RCC 7860 (cell line): ENCODE measurements at places on chromosomes 16 and 17.

DNA sequence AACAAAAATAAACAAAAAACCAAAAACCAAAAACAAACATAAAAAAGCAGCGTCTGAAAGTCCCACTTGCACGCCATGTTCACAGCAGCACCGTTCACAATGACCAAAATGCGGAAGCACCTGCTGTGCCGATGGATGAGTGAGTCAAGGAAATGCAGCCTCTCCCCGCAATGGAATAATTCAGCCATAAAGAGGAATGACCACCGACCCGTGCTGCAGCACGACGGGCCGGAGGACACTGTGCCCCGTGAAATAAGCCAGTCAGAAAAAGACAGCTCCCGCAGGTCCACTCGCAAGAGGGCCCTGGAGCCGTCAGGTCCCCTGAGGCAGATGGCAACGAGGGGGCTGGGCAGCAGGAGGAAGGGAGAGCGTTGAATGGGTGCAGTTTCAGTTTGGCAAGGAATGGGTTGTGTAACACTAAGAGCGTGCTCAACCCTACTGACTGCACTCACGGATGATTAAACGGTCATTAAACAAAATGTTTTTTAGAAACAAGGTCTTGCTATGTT is 5.1 kb downstream of the CLCN7 start:
- no peak for DNase-seq

DNA sequence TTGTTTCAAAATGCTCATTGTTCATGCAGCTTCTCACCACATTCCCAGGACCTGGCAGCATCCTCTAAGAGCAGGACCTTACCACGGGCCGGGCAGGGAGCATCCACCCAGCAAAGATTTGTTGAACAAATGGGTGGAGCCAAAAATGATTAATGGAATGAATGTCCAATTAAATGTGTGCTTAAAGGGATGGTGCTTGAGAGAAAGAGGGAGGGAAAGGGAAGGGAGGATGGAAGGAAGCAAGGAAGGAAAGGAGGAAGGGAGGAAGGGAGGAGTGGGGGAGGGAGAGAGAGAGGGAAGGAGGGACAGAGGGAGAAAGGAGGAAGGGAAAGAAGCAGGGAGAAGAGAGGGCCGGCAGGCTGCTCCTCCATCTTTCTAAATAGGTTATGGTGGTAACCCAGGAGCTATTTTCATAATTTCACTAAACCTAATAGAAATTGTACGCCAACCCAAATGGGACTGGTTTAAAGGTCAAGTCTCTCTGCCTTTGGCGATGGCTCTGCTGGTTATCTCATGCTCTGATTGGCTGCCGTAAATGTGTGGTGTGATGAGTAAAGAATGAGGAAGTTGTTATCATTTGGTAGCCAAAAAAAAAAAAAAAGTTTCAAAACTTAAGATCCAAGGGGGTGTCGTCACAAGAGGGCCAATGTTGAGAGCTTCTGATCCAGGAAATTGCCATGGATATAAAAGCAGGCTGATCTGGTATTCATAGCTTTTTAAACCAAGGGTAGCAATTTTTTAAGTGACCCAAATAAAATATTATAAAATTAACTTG is 126.7 kb upstream of the FOXF1 start:
- DNase-seq: peak; percentile 12

DNA sequence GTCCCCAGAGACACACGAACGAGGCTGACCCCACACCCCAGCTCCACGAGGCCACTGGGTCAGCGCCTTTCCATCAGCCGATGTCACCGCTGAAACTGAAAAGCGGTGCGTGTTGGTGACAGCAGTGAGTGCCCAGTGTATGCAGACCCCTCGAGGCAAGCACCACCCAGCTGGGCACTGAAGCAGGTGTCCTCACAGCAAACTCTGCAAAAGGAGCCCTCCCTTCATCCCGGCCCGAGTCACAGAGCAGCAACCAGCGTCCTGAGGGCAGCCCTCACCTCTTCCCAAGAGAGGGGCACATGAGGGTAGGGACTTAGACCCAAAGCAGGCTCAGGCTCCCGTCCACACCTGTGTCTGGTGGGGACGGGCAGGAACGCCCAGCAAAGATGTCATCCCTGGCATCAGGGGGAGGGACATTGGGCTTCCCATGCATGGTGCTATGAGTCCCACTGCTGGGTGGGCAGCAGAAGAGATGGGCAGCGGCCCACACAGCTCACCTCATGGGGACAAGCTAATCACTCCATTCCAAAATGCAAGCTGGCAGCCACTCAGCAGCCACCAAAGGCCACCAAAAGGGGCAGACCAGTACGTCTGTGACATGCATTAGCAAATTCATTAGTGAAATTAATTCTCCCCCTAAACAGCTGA is 49.2 kb downstream of the RBFOX3 start:
- DNase-seq: no peak

- DNase-seq: no peak
Observed at GRCh38 chr16:88903267-88903666, 36.8 kb upstream of the PABPN1L start.

GRCh38 chr16:50567651-50568050 is 19.5 kb downstream of the NKD1 start:
- DNase-seq: no peak

DNA sequence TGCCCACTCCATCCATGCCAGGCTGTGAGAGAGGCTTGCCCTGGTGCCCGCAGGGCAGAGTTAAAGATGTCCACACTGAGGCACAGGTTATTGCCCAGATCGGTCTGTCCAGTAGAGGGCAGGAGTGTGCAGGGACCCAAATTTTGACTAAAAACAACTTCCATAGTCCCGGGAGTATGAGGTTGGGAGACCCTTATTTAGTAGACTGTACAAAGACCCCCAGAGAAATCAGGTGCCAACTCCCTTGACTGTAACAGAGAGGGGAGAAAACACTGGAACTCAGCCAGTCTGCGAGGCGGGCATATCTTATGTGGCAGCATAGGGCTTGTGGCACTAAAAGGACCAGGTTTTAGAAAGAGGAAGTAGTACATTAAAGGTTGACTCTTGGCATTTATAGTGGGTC is 43.4 kb downstream of the HNF1B start:
- no peak for DNase-seq

GRCh38 chr17:82862191-82862590 is 22.4 kb upstream of the ZNF750 start:
- DNase-seq: no peak

DNA sequence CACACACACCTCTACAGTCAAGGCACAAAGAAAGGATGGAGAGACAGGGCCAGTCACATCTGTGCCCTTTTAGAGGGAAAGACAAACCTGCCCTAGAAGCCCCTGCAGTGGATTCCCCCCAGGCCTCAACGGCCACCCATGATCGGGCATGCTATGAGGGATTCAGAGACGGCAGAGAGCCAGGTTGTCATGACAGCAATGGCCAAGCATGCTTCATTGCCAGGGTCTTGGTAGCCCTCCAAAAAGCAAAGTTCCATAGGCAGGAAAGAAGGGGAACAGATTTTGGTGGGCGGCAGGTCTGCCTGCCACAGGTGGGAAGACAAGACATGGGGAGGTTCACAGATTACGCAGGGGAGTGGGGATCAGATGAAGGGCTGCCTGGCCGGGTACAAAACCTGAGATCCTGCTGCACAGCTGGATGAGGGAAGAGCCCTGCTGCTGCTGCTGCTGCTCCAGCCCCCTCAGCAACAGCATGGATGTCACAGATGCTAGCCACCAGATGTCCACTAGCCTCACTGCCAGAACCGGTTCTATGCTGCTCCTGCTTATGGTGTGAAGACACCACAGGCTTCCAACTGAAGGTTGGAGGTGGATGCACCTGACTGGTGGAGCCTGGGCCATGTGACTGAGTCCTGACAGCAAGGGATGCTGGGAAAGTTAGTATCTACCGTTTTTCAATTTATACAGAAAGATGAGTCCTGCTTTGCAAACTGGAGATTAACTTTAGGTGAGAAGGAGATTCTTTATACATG is 17.8 kb downstream of the ACTG1 start:
- DNase-seq: no peak

DNA sequence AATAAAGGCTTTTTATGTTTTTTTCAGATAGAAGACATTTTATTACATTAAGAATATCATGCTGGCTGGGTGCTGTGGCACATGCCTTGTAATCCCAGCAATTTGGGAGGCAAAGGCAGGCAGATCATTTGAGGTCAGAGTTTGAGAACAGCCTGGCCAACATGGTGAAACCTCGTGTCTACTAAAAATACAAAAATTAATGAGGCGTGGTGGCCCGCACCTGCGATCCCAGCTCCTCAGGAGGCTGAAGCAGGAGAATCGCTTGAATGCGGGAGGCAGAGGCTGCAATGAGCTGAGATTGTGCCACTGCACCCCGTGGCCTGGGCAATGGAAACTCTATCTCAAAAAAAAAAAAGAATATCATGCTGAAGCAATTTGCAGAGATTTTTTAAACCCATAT is 29.1 kb upstream of the HAPSTR1 start:
- no peak for DNase-seq

DNA sequence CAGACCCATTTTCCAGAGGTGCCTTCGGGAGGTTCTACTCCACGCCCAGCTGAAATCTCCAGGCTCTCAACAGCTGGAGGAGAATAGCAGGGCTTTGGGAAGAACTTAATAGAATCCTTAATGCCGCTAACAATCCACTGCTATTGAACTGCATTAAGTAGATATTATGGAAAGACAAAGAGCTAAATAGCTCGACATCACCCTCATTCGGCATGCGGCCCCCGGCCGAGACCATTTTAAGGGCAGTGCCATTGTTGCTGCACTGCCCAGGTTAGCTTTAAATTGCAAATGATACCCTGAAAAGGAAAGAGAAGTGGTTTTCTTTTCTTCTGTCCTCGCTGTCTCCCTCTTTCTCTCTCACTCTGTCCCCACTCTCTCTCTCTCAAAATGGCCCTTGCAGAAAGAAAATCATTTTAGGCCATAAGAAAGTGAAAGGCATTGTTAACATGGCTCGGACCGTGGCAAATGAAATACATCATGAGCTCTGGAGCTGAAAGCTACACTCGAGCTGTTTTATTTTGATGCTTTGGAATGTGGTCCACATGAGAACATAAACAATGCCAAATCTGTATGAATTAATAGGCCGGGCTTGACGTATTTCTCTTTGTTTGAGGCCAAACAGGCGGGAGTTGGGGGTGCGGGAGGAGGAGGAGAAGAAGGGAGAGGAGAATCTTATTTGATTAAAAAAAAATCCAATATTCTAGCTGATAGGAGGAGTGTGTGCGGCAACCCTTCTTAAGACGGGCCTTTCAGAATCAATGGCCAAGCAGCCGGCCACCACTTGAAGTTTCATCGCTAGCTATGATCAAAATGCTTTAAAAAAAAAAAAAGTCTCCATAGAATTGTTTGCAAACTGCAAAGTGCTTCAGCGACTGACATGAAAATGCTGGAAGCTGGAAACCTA is 298.8 kb upstream of the IRX3 start:
- no peak for DNase-seq

DNA sequence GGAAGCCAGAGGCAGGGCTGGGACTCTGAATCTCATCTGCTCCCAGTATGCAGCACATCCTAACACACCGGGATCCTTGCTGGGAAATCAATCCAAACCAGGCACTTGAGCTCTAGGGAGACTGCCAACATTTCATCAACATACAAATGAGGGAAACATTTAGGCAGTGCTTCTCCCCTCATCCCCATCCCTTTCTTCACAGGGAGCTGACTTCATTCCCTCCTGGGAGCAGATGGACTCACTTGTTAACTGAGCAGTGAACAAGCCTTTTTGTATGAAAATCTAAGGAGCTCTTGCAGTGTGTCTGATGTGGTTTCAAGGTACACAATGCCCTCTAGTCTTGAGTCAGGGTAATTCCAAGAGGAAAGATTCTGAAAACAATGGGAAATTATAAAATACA is 96.3 kb downstream of the TMEM114 start:
- DNase-seq: no peak
